ENCODE measurements at places on chromosomes 16 and 17.

- no peak for DNase-seq
Measured at GRCh38 chr16:77967054-77967904, 55.1 kb upstream of the CLEC3A start.

- no peak for DNase-seq
Measured at GRCh38 chr17:4566785-4567184, 6.4 kb upstream of the GGT6 start.

DNA sequence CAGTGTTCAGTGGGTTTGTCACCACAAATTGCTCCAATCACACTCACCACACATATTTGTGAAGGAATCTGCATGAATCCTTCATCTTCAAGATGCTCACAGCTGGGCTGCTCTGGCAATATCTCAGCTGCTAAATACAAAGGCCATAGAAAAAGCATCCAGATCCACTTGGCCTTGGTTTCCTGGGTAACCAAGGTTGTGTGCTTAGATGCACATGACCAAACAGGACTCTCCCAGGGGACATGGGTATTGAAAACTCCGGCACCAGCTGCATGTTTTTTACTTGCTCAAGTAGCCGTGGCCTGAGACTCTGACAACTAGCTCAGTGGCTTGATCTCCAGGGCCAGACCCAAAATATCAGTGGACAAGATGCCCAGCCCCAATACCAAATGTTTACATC lies 131.3 kb downstream of the CBLN1 start:
- no peak for DNase-seq

DNA sequence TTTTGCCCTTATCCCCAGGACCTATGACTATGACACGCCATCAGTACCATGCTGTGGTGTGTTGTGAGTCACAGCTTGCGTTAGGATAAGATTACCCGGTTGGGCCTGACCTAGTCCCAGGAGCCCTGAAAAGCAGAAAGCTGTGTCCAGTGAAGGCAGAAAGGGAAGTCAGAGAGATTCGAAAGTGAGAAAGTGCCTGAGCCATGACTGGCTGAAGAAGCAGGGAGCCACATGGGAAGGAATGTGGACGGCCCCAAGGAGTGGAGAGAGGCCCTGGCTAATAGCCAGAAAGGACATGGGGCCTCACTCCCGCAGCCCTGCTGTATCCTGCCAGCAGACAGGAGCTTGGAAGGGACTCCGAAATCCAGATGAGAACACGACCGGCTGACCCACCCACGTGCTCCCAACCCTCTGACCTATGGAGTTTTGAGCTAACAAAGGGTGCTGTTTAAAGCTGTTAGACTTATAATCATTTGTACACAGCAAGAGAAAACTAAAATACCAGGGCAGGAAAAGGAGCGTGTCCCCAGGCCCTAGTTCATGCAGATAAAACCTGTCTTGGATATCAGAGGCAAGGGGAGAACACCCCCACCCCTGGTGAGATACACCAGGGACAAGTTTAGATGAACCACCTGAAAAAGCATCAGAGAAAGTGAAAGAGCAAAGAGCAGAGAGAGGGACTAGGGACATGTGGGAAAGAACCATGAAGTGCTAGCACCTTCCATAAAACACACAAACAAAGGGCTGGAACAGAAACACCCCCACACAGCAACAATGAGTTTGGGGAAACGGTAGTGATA lies 115.3 kb downstream of the SLC39A11 start:
- no peak for DNase-seq

- DNase-seq, result no peak
Measured at GRCh38 chr16:11379420-11379819, 34.2 kb downstream of the RMI2 start.

DNA sequence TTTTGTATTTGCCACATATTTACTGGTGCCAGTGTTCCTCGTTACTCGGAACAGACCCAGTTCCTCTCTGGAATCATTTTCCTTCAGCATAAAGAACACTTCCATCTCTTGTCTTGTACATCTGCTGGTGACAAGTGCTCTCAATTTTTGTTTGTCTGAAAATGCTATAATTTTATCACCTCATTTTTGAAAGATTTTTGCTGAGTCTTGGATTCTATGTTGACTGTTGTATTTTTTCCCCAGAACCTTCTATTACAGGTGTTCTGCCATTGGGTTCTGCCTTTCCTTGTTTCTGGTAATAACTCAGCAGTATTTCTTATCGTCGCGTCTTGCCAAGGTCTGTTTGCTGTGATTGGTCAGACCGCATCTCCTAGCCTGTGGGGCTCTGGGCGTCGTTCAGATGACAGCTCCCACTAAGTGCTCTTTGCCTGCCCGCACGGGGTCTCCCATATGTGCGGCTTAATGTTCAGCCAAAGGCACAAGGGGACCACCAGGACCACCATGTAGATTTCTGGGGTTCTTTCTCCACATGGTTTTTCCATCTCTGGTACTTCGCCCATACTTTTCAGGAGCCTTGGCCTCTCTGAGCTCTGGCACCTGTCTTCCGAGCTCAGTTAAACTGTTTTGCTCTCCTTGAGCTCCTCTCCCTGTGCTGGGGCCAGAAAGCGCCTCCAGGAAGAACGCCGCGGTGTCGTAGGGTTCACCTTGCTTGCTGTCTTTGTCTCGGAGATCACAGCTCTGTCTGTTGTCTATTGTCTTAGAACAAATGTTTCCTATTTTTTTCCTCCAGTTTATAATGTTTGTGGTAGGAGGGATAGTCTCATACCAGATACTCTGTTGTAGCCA lies 80.0 kb downstream of the METRNL start:
- DNase-seq, result no peak

DNA sequence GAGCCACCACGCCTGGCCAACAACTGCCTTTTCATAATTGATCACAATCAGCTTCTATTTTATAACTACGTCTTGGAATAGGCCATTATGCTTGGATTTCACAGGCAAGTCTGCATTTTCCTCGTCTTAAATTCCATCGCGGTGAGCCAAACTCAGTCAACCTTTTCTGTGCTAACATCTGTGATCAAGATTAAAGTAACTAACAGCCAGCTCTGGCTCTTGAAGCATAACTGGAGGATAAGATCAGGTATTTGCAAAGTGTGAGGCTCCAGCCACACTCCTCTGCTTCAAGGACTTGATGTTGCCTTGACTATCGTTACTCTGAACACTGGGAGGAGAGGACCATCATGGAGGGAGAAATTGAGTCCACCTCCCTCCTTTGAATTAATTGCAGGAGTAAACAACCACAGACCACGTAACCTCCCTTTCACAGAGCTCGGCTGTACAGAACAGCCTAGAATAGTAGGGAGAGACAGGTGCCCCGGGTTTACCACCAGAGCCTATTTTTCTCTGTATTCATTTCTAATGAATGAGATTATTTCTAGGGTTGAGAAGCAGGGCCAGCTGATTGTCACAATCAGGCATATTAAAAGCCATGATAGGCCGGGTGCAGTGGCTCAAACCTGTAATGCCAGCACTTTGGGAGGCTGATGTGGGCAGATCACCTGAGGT lies 143.0 kb downstream of the XYLT1 start:
- no peak for DNase-seq

DNA sequence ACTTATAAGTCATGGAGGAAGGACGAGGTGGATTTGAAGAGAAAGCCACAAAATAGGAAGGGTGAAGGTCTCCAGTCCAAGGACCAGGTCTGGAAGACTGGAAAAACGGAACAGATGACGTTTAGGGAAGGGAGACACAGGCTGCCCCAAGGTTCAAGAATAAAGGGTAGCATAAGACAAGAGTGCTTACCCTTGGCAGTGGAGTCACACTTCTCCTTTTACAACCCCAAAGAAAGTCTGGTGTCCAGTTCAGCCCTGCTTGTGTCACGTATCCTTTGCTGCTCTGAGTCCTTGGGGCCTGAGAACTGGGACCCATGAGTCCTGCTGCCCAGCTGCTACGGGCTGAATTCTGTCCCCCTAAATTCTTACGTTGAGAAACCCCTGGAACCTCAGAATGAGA lies 13.0 kb upstream of the GGA2 start:
- no peak for DNase-seq

GRCh38 chr17:35372846-35373533 lies 431 bp downstream of the SLFN11 start:
- DNase-seq, result no peak

GRCh38 chr16:2475413-2476344 lies 752 bp downstream of the TBC1D24 start:
- DNase-seq, result no peak

DNA sequence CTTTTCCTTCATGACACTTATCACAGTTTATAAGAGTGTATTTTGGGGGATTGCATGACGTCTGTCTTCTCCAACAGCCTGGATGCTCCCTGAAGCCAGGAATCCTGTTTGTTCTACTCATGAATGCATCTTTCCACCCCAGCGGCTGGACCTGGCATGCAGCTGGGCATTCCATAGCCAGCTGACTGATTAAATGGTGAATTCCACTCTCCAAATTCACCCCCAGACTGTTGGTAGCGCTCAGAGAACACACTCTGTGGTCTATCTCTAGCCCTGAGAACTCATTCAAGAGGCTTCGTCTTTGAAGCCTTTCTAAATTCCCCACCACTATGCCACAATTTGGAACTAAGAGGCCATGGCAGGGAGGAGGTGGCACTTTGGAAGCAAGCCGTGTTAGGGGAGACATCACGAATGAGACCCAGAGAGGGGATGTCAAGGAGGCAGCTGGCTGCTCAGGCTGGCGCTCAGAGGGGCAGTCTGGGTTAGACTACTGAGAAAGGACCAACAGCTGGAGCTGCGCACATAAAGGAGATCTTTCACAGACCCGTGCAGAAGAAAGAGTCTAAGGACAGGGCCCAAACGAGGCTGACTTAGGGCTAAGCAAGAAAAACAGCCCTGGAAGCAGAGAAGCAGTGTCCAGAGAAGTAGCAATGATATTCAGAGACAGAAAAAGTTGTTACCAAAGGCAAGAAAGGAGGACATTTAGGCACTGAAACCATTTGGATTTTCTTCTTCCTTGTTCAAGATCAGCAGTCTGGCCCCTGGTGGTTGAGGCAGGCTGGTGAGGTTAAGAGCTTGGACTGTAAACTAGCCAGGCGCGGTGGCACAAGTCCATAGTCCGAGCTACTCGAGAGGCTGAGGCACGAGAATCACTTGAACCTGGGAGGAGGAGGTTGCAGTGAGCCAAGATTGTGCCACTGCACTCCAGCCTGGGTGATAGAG lies 42.4 kb upstream of the ZNF629 start:
- no peak for DNase-seq

DNA sequence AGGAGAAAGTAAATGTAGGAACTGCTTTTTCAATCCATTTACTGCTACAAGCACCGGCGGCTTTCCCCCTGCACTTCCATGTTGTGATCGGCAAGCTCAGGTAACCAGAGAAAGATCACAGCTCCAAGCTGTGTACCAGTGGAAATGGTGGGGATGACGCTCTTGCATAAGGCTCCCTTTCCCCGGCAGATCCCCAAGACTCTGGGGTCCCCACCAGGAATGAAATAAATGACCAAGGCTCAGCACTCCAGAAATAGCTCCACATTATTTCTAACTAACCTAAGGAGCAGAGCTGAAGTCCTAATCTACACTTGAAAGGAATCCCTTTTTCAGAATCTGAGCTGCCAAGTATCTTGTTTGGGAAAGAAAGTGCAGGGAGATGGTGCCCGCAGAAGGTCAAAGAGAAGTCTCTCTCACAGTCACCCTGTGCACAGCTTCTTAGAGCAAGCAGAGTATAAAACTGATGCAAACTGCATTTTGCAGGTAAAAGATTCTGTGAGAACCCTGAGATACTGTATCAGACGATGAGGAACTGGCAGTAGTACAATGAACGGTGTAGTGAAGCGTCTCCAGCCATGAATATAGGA lies 11.1 kb downstream of the GRB2 start:
- DNase-seq, result no peak

GRCh38 chr17:4475001-4475400 lies 23.7 kb upstream of the SPNS2 start:
- no peak for DNase-seq

DNA sequence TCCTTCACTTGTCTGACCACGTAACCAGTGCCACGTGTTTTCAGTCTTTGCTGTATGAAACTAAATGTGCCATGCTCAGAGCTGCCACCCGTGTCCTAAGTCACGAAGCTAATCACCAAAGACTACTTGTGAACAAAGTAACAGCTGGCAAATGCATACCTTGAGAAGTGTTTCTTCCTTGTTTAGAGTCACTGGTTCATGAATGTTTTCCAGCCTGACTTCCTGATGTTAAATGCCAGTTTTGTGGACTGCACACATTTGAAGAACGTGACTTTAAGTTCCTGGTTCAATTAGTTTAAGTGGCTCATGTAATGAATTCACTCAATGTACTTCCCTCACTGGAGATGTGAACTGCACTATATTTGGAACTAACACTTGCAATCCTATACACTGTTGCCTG lies 19.9 kb upstream of the KPNB1 start:
- DNase-seq, result no peak

- no peak for DNase-seq
Measured at GRCh38 chr17:19331543-19332245, 30.8 kb downstream of the B9D1 start.

DNA sequence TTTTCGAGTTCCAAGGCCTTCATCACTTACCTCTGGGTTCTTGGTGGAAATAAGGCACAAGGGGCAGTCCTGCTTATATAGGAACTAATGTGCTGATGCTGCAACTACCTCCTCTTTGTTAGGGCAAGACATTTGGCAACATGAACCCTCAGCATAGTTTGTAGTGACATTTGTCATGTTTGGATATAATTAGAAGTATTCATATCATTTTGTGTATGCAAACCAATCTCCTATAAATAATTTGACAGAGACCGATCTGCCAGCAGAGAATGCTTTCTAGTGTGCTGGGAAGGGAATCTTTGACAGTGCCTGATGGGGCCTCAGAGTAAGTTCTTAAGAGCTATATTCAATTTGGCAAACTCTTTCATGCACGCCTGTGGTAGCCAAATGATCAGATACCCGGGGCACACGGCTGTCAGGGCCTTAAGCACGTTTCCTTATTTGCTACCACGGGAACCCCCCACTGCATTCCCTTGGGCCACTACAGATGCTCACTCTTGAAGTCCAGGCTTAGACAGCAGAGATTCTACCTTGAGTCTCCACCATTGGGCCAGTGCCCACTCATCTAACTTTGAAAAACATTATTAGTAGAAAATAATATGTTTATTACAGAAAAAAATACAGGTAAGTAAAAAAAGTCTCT lies at the start of gene MYH8:
Gene MYH8, minus strand, starts transcription at position 51 of the 643 bp plus-strand sequence. CDS start 1,723 bp downstream, outside the sequence.
- DNase-seq, result no peak

All from upper lobe of left lung (tissue), 6 donors.